Purkinje cell (primary cell): ENCODE measurements at places on chromosomes 2 and 18. TPM values are rescaled to one million over a fixed set of nuclear protein-coding genes. Genes with fewer than 3 reads are reported as not detected.

ANKRD30BL gene
- 0.35 TPM in 1 of 2 replicates, not detected in the other for polyA plus RNA-seq

DCDC2C gene
- polyA plus RNA-seq = not detected in 2 replicates

ITPRIPL1 gene
- 0.22 TPM in 1 of 2 replicates, not detected in the other for polyA plus RNA-seq

FAM237A gene
- 7.1 and 7.4 TPM in 2 replicates for polyA plus RNA-seq

FNDC4 gene
- polyA plus RNA-seq = 4.4 and 5.1 TPM in 2 replicates

SMYD1 gene
- polyA plus RNA-seq = 0.16 TPM in 1 of 2 replicates, not detected in the other

GYPC gene
- polyA plus RNA-seq = not detected in 2 replicates

HS1BP3 gene
- polyA plus RNA-seq = 0.27 TPM in 1 of 2 replicates, not detected in the other

ARHGAP15 gene
- 2.6 and 4.8 TPM in 2 replicates for polyA plus RNA-seq
